Osteocyte (in vitro differentiated cells): ENCODE measurements at places on chromosomes 1 and 21. TPM values are rescaled to one million over a fixed set of nuclear protein-coding genes. Genes with fewer than 3 reads are reported as not detected.

GRCh38 chr1:91476533-91477217 lies 24.0 kb upstream of the CDC7 start:
- H3K27ac ChIP-seq: no peak overlapping the region
- H3K27me3 ChIP-seq: peaks cover 2% of the 10 kb centered on the region
- no peak overlapping the region for H3K4me3 ChIP-seq
- no peak for DNase-seq

DNA sequence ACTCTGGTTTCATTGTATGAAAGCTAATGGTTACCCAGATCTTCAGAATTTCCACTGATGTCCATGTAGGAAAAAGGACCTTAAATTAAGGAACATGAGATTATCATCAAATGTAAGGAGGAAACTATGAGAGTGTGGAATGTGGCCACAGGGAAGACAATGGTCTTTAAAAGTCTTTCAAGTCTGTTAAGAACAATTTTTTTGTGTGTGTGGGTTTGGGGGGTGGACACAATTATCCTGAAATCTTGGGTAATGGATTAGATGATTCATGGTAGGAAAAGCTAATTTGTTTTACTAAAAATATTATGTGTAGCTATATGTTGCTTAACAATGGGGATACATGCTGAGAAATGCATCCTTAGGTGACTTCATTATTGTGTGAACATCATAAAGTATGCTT lies 72.9 kb downstream of the PLA2G4A start:
- no peak for DNase-seq
- H3K36me3 ChIP-seq: no peaks in the 10 kb centered on the region
- no peaks in the 10 kb centered on the region for H3K27me3 ChIP-seq
- H3K4me1 ChIP-seq: peaks cover 4% of the 10 kb centered on the region

DNA sequence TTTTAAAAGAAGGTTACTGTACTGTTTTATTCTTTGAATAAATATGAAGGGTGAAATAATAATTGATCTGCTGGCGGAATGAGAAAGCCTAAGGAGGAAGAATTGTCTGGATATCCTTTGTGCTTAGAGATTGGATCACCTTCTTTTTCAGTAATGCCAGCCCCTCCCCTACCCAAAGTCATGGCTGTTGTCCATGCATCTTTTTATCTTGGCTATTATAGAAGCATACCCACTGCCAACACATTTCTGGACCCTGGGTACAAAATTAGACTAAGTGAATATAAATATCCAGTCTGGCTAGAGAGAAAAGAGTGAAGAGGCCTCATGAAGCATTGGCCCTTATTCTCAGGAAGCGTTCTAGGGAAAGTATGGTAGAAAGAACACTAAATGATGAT lies 28.1 kb downstream of the AK4 start:
- H3K36me3 ChIP-seq: no peaks in the 10 kb centered on the region
- H3K4me1 ChIP-seq: peaks cover 41% of the 10 kb centered on the region
- H3K27me3 ChIP-seq: no peaks in the 10 kb centered on the region
- H3K27ac ChIP-seq: no peak overlapping the region

GRCh38 chr21:35491920-35492678 lies 443.0 kb upstream of the RUNX1 start:
- H3K27ac ChIP-seq: no peak overlapping the region
- DNase-seq: no peak
- H3K36me3 ChIP-seq: no peaks in the 10 kb centered on the region
- no peak overlapping the region for H3K4me3 ChIP-seq
- H3K27me3 ChIP-seq: no peaks in the 10 kb centered on the region

DNA sequence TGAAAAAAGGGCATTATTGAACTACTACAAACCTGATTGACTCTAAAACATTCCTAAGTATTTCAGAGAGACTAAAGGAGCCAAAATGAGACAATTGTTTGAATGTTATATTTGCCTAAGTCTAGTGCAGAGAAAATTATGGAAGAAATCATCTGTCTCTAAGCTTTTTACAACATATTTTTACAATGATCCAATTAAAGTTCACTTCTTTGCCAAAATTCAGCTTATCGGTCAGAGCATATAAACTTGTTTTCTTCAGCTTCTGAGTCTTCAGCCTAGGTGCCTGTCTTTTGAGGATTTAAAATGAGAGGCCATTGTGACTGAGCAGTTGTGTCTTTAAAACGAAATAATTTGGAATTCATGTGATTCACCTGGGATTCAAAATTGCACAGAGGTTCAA lies 181.2 kb upstream of the SGIP1 start:
- peak overlapping the region; percentile 69 for H3K27ac ChIP-seq
- peaks cover 24% of the 10 kb centered on the region for H3K36me3 ChIP-seq
- H3K4me3 ChIP-seq: no peak overlapping the region

DNA sequence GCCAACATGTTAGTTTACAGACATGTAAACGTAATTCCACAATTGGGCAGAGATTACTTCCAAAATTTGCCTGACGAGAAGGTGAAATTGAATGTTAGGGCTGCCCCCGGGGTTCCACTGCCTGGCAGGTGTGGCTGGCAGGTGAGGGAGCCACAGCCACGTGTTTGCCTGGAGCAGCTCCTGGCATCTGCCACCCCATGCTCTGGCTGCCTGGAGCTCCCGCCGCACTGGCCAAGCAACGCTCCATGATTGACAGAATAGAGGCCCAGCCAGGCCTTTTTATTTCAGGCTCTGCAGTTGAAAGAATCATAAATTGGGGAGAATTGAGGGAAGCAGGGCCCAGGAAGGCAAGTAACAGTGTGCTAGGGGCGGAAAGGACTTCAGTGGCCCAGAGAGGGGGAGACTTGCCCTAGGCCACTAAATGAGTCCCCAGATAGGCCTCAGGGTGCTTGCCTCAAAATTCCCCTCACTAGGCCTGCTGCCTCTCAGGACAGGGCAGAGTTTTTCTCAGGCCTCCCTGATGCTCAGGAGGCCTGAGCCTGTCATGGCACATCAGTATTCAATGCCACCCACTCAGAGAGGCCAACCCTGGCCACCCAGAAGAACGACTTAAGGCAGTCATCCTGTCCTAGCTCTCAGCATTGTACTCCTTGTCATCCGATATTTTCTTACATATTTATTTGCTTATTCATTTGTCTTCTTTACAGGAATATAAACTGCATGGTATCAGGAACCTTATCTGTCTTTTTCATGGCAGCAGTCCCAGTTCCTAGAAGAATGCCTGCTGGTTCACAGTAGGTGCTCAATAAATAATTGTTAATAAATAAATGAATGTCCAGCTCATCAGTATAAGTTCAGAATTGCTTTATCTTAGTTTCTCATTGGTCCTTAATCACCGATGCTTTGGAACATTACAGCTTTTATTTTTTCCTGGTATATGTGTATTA lies 16.6 kb upstream of the S1PR1 start:
- no peaks in the 10 kb centered on the region for H3K4me1 ChIP-seq
- H3K4me3 ChIP-seq: no peak overlapping the region
- H3K27me3 ChIP-seq: peaks cover 25% of the 10 kb centered on the region
- no peak overlapping the region for H3K27ac ChIP-seq
- H3K36me3 ChIP-seq: no peaks in the 10 kb centered on the region

The HLX gene
- 0.54 and 1.5 TPM in 2 replicates for total RNA-seq

The CYP4X1 gene
- total RNA-seq: 0.38 and 0.89 TPM in 2 replicates
